Muscle of leg (tissue), 16 donors: ENCODE measurements at places on chromosomes 4 and X.
A peak's percentile ranks its signal among the peaks of the same experiment; 100 is the strongest.

DNA sequence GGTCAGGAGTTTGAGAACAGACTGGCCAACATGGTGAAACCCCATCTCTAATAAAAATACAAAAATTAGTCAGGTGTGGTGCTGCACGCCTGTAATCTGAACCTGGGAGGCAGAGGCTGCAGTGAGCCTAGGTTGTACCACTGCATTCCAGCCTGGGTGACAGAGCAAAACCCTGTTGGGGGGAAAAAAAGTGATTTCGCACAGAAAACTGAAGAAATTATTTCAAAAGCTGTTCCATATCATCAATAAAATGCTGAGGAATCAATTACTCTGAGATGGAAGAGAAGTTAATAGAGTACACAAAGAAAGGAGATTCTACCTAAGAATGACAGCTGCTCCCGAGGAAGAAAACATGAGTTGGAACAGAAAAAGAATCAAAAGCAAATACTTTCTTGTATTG lies 95.9 kb downstream of the PDGFC start:
- DNase-seq = no peak

- DNase-seq = peak; percentile 77
These were observed 5.5 kb downstream of the ARL9 start for GRCh38 chr4:56511098-56511497.

DNA sequence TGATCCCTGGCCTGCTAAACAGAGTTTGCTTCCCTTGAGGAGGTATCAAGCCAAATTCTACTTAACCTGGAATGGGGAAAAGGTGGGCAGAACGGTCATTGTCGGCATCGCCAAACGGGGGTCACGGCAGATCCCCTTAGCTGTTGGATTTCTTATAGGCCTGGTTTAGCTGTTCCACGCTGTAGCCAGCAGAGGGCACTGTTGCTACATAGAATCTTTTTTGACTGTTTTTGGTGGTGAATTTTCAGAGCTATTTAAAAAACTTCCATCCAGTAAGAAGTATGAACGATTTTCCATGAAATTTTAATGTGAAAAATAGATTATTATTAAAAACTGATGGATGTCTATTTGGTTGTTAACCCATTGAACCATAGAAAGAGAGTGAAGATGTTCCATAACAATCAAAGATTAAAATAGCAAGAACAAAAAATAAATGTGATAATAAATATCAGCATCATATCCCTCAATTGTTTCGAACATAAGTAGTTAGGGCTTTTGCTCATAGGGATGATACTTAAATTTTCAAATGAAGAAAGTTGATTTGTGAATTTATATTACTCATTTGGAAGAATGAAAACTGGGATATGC lies 56.6 kb downstream of the LINC00632 start:
- peak; percentile 85 for DNase-seq

DNA sequence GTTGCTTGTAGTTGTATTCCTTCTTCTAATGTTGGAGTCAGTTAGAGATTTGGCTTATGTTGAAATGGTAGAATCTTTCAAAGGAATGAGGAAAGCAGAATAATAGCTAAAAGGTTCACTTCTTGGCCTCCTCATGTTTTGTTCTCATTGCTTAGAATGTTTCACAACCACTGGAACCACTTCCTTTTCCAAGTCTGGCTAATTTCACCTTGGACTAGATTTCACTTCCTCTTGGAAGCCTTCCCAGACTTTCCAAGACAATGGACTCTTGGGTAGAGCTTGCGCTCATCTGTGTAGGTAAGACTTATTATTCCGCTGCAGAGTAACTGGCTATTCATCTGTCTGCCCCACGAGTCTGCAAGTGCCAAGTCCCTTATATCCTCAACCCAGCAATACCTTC lies 8.3 kb downstream of the SPATA18 start:
- DNase-seq = peak; percentile 90

DNA sequence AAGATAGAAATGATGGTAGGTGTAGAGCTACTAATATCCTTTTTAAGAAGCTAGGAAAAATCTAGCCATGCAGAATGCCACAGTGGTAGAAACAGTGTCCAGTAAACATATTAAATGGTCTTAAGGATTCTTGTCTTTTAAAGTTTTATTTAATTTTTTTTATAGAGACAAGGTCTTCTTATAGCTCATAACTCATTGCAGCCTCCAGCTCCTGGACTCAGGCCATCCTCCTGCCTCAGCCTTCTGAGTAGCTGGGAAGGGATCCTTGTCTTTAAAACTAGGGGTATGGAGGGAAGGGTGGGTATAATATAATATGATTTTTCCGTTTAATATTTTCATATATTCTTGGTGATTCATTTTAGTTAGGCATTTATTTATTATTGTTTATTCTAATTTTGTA lies 3.8 kb downstream of the TMEM165 start:
- DNase-seq = no peak

DNA sequence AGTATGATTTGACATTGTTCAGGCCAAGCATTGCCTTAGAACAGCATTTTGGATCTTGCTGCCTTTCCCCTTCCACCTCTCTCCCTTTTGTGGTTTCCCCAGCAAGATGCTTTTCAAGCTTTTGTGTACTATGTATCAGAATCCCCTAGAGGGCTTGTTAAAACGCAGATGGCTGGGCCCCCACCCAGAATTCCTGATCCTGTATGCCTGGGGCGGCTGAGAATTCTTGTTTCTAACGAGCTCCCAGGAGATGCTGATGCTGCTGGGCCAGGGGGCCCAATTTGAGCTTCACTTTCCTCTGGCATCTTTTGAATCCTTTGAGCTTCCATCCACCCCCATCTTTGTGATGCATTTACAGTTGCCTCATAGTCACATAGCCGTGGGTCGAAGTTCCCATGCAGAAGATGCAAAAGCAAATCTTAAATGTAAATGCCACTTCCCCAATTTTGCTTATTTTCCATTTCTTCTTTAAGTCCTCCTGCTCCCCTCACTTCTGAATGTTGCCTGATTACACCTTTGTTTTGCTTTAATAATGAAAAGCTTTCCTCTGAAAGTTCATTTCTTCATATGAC lies 18.5 kb downstream of the HCCS start:
- peak; percentile 56 for DNase-seq

DNA sequence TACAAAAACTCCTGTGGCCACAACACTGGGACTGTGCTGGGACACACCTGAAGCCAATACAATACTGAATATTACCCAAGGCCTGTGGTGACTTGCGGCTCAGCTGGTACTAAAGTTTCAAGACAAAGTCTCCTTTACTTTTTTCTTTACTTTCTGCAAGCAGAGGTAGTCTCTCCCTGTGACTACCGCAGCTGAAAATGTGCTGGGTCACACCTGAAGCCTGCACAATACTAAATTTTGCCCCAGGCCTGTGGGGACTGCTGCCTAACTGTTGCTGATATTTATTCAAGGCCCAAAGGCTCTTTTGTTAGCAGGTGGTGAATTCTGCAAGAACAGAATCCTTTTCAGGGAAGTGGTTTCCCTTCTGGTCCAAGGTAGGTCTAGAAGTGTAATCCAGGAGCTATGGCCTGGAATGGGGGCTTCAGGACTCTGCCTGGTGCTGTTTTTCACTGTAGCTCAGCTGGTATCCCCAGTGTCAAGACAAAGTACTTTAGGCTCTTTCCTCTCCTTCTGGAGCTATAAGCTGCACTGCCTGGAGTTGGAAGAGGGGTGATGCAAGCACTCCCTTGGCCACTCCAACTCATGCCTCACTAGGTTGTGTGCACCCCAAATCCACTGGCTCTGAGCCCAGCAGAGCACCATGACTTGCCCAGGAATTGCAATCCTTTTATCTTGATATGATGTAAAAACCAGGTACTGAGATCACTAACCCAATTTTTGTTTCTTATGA lies 489.4 kb downstream of the TECRL start:
- DNase-seq = no peak

- peak; percentile 14 for DNase-seq
These were observed 46.2 kb downstream of the SMARCA5 start for GRCh38 chr4:143559757-143560147.

- DNase-seq = peak; percentile 84
These were observed 7.4 kb downstream of the HNRNPH2 start for GRCh38 chrX:101415180-101416145.

GRCh38 chrX:100698551-100698950 lies 33.4 kb downstream of the SYTL4 start:
- DNase-seq = no peak

- peak; percentile 56 for DNase-seq
These were observed 100.9 kb downstream of the PTCHD1 start for GRCh38 chrX:23435575-23435974.

DNA sequence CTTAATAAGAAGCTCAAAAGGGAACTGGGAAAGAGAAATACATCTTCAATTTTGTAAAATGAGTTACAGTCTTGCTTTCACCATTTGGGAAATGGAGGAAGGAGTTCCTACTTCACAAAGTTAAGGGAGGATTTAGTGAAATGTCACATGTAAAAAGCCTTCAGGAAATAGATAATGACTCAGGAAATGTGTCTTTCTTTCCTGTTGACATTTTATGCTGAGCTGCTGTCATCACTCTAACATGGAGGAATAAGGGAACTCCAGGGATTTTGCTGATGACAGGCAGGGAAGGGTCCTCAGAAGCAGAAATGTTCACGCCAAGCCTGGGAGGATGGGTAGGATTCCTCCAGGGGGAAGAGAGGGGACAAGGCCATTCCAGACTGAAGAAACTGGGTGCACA lies 251.1 kb downstream of the USP46 start:
- peak; percentile 29 for DNase-seq

DNA sequence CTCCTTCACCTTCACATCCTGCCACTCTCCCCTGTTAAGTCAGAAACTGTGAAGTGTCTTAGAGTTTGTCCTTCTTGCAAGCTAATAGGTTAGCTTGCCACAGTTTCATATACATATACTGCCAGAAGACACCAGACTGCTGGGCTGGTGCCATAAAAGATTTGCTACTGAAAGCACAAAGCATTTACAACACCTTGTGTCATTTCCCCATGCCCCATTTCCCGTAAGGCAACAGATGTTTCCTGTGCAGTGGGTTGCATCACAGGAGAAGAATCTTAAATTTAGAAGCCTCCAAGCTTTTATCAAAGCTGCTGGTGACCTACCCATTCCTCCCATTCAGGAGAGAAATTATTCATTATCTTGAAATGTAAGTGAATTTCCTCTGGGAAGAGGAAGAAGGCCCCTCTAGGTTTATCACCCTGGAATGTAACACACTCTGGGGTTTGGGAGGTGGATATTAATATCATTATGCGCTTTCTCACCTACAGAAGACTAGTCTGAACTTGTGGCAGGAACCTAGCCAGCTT lies 34.5 kb upstream of the RAB33B start:
- DNase-seq = peak; percentile 88

GRCh38 chr4:132417220-132417619 lies 731.9 kb upstream of the PCDH10 start:
- DNase-seq = no peak

GRCh38 chr4:102641793-102642192 lies 119.0 kb downstream of the MANBA start:
- DNase-seq = no peak

- no peak for DNase-seq
These were observed 330.6 kb upstream of the F9 start for GRCh38 chrX:139199933-139200332.

- DNase-seq = peak; percentile 11
These were observed 31.3 kb downstream of the CXCL13 start for GRCh38 chr4:77636902-77637301.

DNA sequence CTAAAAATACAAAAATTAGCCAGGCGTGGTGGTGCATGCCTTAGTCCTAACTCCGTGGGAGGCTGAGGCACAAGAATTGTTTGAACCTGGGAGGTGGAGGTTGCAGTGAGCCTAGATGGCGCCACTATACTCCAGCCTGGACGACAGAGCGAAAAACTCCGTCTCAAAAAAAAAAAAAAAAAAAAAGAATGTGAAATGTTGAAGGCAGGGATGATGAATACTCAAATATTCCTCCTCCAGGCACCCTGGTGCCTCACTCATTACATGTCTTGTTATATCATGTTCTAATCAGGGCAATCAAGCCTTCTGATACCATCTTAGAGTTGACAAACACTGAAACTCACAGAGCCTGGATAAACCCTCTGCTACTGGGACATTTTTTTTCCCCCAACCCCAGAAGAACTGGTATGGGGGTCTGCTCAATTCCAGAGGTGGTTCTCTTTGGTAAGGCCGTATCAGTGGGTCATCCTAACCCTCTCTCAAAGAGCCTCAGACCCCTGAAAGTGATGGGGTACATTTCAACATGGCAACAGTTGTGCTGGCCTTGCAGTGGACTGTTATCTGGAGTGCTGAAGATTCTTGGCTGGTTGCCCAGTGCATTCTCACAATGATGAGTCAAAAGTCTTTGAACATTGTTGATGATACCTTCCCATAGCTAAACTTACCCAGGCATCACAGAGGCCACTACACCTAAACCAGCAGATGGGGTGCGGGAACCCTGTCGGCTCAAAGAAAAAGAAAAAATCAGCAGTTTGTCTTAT lies 2.4 kb upstream of the SH3KBP1 start:
- no peak for DNase-seq

DNA sequence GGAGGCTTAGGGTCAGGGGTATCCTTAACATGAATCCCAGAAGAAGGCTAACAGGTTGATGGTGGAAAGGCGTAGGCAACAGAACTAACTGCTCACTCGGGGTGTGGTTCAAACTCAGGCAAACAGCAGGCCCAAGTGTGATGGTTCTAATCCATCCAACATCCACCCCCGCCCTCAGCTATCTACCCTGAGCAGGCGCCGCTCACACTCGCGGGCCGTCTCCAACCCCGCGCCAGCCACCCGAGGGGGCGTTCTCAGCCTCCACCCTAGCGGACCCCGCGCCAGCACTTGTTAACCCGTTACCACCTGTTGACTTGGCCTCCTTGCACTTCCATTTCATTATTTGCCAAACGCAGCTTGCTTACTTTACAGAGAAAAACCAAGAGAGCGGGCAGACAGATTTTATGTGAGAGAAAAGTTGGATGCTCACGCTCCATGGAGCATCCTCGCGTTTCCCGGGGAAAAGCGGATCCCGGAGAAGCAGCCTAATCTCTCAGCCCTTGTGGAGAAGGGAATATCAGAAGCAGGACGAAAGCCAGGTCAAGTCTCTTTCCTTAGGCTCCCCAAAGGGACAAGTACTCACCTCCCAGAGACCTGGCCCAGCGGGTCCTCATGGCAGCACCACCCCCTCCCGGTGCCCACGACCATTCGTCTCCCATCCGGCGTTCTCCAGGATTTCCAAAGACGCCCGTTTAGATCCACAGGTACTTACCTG lies 773 bp downstream of the SNCA start:
- DNase-seq = peak; percentile 11

- no peak for DNase-seq
These were observed 409.8 kb downstream of the STIM2 start for GRCh38 chr4:27270435-27270834.
